ENCODE measurements at places on chromosomes 6 and 20.

GRCh38 chr6:117684749-117685148 lies 9.5 kb downstream of the NUS1 start:
- DNase-seq: no peak

GRCh38 chr6:37131960-37132253 lies 38.0 kb upstream of the PIM1 start:
- no peak for DNase-seq

- DNase-seq: no peak
Observed at GRCh38 chr20:32880635-32881034, 21.9 kb downstream of the EFCAB8 start.

- DNase-seq: no peak
Observed at GRCh38 chr6:134853111-134854055, 96.5 kb downstream of the ALDH8A1 start.

DNA sequence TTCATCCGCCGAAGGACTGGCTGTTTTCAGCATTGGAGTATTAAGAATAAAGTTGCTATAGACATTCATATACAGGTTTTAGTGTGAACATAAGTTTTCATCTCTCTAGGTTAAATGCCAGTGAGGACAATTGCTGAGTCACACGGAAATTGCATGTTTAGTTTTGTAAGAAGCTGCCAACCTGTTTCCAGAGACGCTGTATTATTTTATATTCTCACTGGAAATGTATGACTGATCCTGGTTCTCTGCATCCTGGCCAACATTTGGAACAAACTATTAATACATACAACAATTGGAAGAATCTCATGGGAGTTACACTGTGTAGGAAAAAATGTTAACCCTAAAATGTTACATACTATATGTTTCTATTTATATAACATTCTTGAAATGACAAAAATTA lies 16.7 kb upstream of the TGM6 start:
- DNase-seq: no peak
